Stimulated activated CD4-positive, alpha-beta T cell treated with anti-CD3 and anti-CD28 coated beads, Interleukin-1b, Interleukin-23, amount 100 ng/mL, for 48 hours (primary cell): ENCODE measurements at places on chromosomes 11 and 22.

DNA sequence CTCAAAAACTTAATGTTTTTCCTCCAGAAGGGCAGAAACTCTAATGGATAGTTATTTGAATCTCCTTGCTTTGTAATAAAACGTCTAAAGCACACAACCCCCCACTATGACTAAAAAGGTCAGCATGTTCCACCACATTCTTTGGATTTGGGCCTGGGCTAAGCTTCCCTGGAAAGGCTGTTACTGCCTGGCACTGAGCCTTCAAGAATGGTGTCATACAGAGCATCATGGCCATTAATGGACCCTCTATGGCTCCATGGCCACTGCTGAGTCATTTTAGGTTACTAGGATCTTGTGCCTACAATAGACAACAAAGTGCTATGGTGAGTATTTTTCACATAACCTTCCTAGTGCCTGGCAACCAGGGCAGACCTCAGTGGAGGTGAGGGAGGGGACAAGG is 242.6 kb upstream of the FAT3 start:
- DNase-seq, result no peak

DNA sequence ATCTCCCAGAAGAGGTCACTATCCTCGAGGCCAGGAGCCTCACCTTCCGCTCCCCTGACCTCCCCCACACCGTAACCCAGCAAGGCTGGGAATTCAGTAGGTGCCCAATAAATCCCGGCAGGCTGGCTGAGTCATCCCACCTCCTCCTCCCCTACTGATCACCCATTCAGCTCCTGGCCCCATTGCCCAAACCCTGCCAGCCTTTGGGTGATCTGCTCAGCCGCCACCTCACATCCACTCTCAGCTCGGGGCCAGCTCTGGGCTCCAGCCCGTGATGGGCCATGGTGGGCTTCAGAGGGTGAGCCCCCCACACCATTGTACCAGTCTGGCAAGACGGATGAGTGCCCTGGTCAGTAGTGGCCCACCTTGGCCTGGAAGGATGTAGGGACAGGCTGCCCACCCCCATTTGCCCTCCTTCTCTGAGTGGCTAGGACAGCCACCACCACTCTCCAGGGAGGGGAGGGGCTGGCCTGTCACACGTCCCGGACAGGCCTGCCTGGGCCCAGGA is 8.2 kb downstream of the TRPM5 start:
- DNase-seq, result no peak

DNA sequence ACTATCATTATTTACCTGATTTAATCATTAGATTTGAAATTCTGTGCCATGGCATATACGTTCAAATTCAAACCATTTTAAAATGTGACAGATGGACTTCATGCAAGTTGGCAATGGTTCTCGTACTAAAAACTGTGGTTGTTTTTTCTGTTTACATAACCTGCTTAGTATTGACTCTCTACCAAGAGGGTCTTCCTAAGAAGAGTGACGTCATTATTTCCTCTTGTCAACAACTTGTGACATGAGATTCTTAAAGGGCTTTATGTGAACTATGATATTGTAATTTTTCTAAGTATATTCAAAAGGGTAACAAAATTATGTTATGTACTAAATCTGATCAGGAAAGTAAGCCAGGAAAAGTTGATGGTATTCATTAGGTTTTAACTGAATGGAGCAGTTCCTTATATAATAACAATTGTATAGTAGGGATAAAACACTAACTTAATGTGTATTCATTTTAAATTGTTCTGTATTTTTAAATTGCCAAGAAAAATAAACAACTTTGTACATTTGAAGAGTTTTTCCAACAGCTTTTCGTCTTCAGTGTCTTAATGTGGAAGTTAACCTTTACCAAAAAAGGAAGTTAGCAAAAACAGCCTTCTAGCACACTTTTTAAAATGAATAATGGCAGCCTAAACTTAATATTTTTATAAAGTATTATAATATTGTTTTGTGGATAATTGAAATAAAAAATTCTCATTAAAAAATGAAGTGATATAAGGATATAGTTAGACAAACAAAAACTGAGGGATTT is 87.0 kb downstream of the GRK3 start:
- DNase-seq, result no peak

GRCh38 chr11:116481126-116481675 is 291.6 kb downstream of the BUD13 start:
- DNase-seq, result no peak

GRCh38 chr22:30254314-30254713 is 7.8 kb upstream of the LIF start:
- DNase-seq, result no peak

- DNase-seq, result no peak
These were observed 2.1 kb upstream of the TMPRSS4 start for GRCh38 chr11:118074785-118075184.

DNA sequence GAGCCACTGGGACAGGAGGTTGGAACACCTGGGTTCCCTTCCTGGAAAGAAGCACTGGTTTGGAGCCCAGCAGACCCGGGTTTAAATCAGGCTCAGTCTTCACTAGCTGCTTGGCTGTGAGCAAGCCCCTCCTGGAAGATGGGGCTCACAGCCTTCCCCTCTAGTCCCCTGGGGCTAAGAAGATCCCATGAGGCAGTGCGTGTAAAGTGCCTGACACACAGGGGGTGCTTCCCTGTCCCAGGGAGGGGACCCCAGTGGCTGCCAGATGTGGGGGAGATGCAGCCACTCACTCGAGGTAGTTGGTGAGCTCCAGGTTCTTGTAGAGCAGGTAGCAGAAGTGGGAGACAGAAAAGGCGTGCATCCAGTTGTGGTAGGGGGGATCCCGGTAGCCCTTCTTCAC is 93.2 kb downstream of the PDE2A start:
- DNase-seq, result no peak

DNA sequence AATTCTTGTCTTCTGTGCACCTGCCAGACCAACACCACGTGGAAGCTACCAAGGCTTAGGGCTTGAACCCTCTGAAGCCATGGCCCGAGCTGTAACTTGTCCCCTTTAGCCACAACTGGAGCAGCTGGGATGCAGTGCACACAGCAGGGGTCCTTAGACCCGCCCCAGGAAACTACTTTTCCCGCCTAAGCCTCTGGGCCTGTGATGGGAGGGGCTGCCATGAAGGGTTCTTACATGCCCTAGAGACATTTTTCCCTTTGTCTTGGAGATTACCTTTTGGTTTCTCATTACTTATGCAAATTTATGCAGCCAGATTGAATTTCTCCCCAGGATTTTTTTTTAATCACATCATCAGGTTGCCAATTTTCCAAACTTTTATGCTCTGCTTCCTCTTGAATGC is 9.7 kb downstream of the PATE3 start:
- no peak for DNase-seq

- no peak for DNase-seq
These were observed 80.6 kb upstream of the SYT13 start for GRCh38 chr11:45366619-45367190.

- DNase-seq, result peak; percentile 85
These were observed 46.4 kb downstream of the MORC2 start for GRCh38 chr22:30922151-30922611.

DNA sequence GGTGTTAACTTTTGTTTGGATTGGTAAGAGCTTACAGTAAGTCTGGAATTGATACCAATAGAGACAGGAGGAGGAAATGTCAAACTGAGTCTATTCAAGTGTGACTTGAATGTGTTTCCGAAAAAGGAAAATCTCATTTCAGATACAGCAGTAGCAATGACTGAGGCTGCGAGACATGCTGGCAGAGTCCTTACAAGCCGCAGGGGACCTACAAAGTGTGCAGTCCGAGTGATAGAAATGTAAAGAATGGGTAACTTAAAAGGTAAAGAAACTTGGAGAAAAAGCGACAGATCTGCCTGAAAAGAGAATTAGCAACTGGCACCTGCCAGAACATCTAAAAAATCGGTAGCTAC is 444 bp downstream of the CWF19L2 start:
- DNase-seq, result no peak

DNA sequence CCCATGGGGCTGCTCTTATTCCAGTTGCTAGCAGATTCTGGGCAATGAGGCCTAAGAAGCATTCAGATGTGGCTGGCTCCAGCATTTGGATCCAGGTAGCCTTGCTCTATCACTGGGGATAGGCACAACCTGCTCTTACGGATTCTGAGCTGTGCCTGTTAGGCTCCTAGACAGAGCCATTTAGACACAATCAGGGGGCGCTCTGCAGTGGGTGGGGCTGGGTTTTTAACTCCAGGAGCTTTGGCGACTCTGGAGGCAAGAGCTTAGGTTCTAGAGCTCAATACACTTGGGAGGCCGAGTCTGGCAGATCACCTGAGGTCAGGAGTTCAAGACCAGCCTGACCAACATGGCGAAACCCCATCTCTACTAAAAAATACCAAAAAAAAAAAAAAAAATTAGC is 32.0 kb downstream of the KCNC1 start:
- no peak for DNase-seq

- no peak for DNase-seq
These were observed 39.4 kb upstream of the GGTLC2 start for GRCh38 chr22:22605074-22605404.

GRCh38 chr11:117966908-117967307 is 19.3 kb upstream of the IL10RA start:
- no peak for DNase-seq

DNA sequence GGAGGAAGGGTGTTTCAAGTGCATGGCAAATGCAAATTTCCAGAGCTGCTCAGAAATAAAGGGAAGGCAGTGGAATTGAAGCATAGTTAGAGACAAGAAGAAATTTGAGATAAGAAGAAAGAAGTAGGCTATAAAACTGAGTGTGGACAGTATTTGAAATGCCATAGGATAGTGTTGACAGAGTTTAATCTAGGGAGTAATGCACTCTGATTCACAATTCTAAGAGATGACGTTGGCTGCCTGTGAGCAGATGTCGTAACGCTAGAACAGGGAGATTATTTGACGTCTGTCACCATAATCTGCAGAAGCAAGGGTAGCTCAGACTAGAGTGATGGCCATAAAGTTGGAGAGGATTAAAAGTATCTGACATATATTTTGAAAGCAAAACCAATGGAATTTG is 389.9 kb upstream of the KIRREL3 start:
- DNase-seq, result no peak

DNA sequence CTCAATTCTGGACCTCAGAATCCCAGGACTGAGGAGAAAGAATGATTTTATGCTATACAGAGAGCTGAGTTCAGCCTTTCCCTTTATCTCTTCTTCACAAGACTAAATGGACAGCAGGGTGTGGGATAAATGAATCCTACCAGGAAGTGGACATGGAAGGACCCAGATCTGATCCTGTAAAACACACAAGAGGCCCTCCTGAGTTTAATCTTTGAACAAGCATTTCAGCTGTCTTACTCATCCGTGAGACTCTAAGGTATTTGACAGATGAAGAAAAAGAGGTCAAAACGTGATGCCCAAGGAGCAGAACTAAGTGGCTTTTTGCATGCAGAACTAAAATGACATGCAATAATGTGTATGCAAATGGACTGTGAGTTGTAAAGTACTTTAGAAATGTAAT is 511.3 kb downstream of the DLG2 start:
- DNase-seq, result no peak

GRCh38 chr22:46058591-46059519 is 81.9 kb upstream of the WNT7B start:
- DNase-seq, result no peak

GRCh38 chr22:43851979-43852307 is 10.4 kb downstream of the SULT4A1 start:
- DNase-seq, result no peak

DNA sequence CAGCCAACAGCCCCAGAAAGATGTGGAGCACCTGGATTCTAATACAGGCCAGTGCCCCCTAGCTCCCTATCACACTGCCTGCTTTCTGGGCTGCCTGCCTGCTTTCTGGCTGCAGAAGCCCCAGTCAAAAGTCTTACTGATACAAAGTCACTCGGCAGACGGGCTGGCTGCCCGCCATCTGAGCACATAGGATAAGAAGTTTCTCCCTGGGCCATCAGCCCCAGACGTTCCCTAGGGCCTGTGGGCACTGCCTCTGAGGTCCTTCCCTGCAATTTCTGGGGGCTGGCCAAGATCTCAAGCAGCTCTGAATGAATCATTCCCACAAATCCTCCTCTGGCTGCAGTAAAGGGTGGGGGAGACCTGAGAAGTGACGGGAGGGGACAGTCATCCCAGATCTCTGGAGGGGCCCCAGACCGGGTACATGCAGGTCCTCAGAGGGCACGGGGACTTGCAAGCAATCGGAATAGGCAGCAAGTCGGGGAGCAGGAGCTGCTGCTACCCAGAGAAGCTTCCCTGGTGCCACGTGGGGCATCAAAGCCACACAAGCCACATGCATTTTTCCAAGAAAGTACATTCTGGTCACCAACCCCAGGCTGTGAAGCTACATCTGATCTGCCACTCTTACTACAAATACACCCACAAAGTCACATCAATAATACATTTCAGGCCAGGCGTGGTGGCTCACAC is 4.7 kb downstream of the TPST2 start:
- no peak for DNase-seq

- peak; percentile 11 for DNase-seq
These were observed 110.1 kb downstream of the NOX4 start for GRCh38 chr11:89381094-89381493.

- no peak for DNase-seq
These were observed 5.5 kb upstream of the DUSP18 start for GRCh38 chr22:30673136-30673535.

DNA sequence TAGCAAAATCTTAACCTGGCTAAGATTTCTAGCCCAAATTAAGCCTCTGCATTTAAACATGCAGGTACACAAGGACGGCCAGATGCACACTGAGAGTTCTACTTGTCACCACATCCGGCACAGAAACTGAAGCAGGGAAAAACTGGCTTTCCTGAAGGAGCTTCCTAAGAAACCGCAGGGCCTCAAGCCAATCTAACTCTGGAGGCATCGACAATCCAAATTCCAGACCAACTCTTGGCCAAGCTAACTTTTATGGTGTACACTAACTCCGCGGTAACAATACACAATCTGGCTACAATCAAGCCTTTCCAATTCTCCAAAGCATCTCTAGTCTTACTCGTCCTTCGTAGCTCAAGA is 1.2 kb downstream of the MSANTD2 start:
- no peak for DNase-seq

GRCh38 chr22:45867118-45867905 is 109.7 kb downstream of the WNT7B start:
- DNase-seq, result no peak

- no peak for DNase-seq
These were observed 4.1 kb upstream of the VSIG2 start for GRCh38 chr11:124756033-124756752.

GRCh38 chr11:121012091-121012490 is 11.8 kb upstream of the TBCEL start:
- DNase-seq, result no peak

- no peak for DNase-seq
These were observed 57.4 kb upstream of the PARVA start for GRCh38 chr11:12319988-12320387.

GRCh38 chr22:20180245-20180630 is 29.4 kb upstream of the CCDC188 start:
- DNase-seq, result no peak
